Fibroblast of skin of scalp (primary cell): ENCODE measurements at places on chromosomes 12 and 14.

GRCh38 chr14:100031506-100032281 lies 33.5 kb upstream of the EVL start:
- peak; percentile 99 for DNase-seq

DNA sequence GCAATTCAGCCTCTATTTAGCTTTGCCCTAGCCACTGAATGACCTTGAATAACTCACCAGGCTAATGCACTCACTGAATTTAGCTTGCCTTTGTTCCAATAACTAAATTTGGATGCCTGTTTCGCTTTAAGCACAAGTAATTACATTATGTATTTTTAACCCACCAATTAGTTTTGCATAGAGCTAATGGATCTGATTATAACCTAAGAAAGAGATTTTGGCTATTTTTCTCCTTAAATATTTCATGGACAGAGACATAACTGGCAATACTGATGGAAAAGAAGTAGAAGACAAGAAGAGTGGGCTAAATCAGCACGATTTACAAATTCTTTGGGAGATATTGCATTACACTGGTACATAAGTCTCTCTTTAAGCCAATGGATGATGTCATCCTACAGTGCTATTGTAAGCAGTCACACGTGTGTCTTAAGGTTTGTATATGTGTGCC lies 85.7 kb downstream of the AKAP6 start:
- DNase-seq = peak; percentile 46

DNA sequence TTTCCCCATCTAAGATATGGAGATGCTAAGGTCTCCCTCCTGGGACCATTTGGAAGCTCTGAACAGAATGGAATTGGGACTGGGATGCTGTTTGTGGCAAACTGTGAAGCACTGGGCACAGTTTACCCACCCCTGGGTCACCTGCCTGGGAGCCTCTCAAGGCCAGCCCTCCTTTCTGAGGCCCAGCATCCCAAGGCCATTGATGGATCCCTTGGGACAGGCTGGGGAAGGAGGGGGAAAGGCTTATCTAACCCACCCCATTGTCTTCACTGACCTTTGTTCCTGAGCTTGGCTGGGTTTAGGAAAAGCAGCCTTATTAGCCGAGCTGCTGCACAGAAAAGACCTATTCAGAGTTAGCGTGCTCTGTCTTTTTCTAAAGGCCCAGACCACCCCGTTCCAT lies 5.2 kb downstream of the CCDC85C start:
- no peak for DNase-seq

GRCh38 chr12:22018860-22019259 lies 27.2 kb upstream of the CMAS start:
- no peak for DNase-seq

DNA sequence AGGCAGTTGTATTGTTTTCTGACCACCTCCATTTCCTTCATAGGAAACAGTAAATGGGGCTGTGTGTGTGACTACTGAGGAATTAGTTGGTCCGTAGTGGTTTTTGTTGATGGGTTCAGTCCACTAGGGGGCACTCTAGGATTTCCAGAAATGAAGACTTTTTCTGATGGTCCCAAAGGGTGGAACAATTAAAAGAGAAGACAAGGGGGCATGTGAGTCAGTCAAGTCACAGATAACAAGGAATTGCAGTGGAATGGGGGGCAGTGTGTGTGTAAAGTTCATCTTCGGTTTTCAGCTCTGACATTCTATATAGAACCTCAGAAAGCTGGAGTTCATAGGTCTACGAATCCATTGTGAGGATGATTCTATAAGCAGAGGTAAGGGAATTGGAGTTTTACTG lies 186.6 kb upstream of the OR4E1 start:
- DNase-seq = no peak

DNA sequence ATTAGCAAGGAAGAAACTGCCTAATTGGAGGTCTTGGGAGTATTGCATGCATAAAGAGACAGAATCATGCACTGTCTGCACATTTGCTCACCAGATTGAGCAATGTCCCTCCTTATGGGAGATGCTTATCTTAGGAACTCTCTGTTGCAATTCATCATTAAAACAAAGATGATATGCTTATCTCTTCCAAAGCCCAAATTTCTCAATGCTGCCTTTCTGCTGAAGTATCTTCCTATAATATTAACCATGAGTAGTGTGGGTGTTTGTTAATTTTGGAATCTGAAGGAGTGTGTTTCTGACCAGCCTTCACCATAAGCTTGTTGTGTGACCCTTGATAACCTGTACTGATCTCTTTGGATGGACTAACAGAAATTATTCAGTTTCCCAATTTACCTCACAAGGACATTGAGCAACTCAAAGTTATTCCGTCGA lies 1257.6 kb upstream of the FLRT2 start:
- no peak for DNase-seq

GRCh38 chr12:130183585-130184370 lies 21.5 kb downstream of the FZD10 start:
- DNase-seq = no peak

GRCh38 chr14:59244581-59244980 lies 56.1 kb downstream of the DAAM1 start:
- no peak for DNase-seq

DNA sequence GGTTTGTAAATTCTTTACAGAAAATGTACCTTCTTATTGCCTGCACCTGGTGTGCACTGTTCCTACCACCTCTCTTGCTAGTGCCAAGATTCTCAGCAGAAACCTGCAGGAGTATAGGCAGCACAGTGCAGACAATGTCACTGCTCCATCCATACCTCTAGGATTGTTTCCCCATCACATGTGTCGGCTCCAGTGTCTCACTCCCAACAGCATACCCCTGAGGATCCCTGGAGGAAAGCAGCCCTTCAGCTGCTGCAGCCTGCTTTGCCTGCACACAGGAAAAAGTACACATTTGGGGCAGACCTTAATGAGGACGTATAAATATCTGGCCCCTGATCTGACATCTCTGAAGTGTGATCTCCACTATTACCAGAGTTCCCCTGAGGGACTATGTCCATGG lies 235.5 kb downstream of the MDGA2 start:
- no peak for DNase-seq

DNA sequence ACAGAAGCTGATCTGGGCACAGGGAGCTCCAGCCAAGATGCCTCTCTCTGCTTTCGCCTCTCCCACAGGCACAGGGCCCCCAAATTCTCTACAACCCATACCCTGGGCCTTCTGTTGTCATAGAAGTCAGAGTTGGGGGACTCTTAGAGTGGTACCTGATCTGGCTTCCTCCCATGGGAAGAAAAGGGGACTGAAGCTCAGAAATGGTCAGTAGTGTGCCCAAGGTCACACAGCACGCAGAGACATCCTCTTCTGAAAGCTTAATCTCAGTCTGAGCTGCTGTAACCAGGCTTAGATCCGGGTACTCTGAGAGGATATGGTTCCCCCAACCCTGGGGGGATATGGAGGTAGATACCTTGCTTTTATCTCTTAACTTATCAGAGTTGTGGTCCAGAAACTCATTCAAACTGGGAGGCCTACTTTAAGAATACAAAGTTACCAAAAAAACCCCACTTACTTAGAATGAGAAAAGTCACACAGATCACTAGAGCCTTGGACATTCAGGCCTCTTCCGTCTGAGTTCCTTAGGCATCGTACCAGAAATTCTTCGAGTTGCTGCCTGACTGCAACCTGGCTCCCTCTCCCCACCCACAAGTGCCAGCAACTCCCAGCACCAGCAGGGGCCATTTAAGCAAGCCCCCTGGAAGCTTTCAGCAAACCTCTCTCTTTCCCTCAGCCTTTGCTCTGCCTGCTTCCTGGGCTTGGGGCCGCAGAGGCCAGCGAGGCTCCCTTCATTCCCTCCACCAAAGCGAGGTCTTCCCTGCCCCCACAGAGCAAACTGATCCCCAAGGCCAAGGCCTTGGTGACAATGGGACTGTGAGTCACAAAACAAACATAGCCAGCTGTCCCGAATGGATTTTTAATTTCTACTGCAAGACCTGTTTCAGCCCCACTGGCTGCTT lies 13.9 kb downstream of the KRT7 start:
- DNase-seq = no peak

- DNase-seq = peak; percentile 64
These were observed 26.2 kb upstream of the PDE3A start for GRCh38 chr12:20342111-20342510.

- DNase-seq = no peak
These were observed 1103.6 kb downstream of the BCL11B start for GRCh38 chr14:98168211-98168985.

GRCh38 chr14:61476754-61477410 lies 155.5 kb downstream of the PRKCH start:
- DNase-seq = peak; percentile 51

- no peak for DNase-seq
These were observed 28.1 kb downstream of the ANO6 start for GRCh38 chr12:45243963-45244362.

DNA sequence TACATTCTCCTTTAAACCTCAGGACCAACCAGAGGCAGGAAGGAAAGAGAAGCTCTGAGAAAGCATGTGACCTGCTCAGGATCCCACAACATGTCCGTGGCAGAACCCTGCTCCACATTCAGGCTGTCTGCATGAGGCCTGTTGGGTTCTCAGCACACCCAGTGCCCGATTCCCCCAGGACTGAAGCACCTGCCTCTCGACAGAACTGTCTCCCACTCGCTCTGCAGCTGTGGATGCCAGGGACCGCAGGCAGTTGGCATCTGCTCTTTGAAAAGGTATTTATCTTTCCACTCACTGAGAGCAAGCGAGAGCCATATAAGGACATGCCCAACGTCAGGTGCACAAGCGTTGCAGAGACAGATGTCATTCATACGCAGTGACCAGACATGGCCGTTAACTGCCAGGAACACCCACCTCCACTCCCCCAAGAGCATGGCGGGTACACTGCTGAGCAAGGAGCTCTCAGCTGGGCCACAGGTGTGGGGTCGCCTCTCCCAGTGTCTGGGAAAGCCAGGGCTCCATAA lies 18.9 kb downstream of the PITPNM2 start:
- no peak for DNase-seq

DNA sequence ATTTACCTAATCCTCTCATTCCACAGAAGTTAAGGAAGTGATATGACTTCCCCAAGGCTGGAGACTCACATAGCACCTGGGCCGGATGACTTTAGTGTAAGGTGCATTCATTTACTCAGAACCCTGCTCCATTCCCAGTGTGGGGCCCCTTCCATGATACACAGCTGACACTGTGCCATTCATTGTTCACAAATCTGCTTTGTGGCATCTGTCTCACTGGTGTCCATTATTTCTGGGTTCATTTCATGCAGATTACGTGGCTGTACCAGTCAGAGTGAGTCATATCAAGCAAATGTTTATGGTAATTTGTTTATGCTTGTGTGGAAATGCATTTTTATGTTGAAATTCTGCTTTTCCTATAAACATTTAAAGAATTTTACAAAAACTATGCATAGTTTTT lies 5.2 kb downstream of the ANO4 start:
- no peak for DNase-seq

- DNase-seq = no peak
These were observed 30.6 kb upstream of the SLC2A3 start for GRCh38 chr12:7966563-7966962.

DNA sequence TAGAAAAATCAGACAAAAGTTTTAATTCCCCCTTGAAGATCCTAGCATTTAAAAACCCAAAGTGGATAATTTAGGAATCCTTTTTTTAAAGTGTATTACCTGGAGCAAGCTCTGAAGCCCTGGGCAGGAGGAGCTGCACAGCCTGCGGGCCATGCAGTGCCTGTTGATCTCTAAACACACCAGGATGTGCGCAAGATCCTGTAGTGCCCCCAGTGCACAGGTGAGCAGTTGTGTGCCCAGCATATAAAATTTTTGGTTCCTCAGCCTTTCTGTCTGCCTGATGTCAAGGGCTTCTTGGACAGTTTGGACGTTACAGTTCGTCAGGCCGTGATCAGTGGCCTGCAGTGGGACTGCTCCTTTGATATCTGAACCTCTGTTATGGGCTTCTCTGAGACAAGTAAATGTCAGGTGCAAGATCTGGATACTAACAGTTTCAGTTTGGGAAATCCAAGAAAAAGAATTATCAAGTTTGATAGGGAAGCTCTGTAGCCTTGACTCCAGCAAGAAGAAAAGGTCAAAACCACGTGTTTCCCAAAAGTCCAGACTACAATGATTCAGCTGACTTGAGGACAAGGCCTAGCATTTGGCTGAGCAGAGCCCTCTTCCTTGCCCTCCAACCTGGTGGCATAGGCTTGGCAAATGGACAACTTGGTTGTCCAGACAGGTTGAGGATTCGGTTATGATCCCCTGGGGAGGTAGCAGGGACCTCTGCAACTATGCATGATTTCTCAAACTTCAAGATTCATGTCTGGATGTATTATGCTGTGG lies 1.0 kb downstream of the ATXN7L3B start:
- DNase-seq = no peak

DNA sequence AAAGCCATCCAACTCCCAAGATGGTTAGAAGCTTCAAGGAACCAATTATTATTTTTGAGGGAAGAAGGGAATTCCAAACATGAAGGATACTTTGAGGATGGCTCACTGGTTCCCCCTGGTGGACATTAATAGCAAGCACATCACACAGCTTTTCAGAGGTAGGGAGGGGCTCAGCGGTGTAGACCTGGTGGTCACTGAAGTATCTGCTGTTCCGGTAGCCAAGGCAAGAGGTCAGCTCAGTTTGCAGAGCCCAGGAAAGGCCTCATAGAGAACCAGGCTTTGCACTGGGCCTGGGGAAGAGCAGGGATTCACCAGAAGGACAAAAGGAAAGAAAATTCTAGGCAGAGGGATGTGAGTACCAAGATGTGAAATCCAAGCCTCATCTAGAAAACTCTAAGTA lies 118.7 kb downstream of the KSR2 start:
- DNase-seq = peak; percentile 58

GRCh38 chr12:127294651-127295210 lies 972.2 kb upstream of the TMEM132C start:
- no peak for DNase-seq

GRCh38 chr12:128425666-128426331 lies 158.8 kb downstream of the TMEM132C start:
- DNase-seq = no peak

DNA sequence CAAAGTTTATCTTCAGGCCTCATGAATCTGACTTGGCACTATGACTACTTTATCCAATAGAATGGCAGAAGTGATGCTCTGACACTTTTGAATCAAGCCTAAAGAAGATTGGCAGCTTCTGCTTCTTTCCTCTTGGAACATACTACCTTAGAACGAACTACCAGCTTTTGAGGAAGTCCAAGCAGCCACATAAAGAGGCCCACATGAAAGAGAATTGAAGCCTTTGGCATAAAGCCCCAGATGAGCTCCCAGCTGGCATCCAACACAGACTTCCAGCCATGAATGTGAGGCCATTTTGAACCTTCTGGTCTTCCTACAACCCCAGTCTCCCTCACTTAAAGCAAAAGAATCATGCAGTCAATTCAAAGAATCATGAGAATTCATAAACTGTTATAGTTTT lies 65.8 kb downstream of the EEA1 start:
- no peak for DNase-seq
